Activated naive CD4-positive, alpha-beta T cell (primary cell): ENCODE measurements at places on chromosomes 1 and 21.

- no peak for DNase-seq
Observed at GRCh38 chr1:11211461-11211860, 22.3 kb downstream of the ANGPTL7 start.

GRCh38 chr1:62744611-62745577 is 39.0 kb upstream of the ATG4C start:
- no peak for DNase-seq

GRCh38 chr1:95876276-95876675 is 642.3 kb downstream of the RWDD3 start:
- no peak for DNase-seq

DNA sequence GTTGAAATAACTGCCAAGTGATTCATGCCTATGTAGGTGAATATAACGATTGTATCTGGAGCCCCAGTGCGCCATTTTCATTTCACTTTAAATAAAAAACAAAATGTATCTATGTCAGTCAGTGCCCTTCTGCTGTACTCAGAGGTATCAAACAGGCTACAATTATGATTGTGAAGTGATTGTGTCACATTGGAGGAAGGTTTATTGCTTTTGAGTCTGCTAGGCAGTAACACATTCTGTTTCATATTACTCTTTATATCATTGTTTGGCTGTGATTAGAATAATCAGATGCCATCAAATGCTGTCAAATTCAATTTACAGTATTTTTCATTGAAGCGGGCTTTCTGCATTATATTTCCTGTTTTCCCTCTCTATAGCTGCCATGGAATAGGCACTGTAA is 171.9 kb downstream of the KCTD3 start:
- no peak for DNase-seq

GRCh38 chr1:41482001-41482765 is 2.3 kb downstream of the EDN2 start:
- no peak for DNase-seq

- DNase-seq = no peak
Observed at GRCh38 chr1:152907686-152908601, at the start of gene IVL. Gene IVL, plus strand, starts transcription at chr1:152908546. Its CDS starts 1,252 bp downstream, at chr1:152909798.

- no peak for DNase-seq
Observed at GRCh38 chr1:39359028-39359570, 132.3 kb upstream of the BMP8A start.

- no peak for DNase-seq
Observed at GRCh38 chr1:204218552-204218951, 4.8 kb upstream of the GOLT1A start.

DNA sequence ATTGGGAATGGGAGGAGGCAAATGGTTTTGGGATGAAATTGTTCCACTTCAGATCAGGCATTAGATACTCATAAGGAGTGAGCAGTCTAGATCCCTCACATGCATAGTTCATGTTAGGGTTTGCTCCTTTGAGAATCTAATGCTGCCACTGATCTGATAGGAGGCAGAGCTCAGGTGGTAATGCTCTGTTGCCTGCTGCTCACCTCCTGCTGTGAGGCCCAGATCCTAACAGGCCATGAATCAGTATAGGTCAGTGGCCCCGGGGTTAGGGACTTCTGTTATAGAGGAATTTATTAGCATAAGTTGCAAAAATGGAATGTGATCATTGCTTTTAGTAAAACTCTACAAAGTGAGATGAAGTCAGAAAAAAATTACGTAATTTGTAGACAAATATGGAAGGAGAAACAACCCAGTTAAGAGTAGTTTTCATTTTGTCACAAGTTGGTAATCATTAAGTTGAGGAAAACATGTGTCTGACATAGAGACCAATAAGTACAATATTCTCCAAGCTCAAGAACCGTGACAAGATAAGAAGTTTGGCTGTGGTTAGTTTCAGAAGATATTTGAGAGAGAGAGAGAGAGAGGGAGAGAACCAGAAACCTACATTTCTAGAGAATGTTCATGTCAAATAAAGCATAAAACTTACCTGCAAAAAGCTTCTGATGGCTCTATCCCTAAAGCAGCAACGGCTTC is 689.7 kb upstream of the PRMT6 start:
- no peak for DNase-seq
